Fibroblast of skin of back (primary cell): ENCODE measurements at places on chromosomes 4 and X.

GRCh38 chr4:986428-986878 is 391 bp upstream of the IDUA start:
- no peak for DNase-seq

DNA sequence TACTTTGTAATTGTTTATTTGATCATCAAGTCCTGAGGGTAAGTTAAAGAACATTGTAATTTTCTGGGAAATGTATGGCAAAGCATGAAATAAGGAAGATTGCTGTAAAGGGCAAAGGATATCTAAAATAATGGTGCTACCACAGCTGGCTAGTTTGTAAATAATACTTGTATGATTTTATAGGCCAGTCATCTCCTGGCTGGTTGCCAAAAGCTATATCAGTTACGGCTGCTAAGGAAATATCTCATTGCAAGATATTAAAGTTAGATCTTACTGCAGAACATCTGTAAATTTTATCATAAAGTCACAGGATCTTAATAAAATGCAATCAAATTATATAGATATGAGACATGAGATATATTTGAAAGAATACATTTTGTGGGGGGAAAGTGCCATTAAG is 150.8 kb upstream of the CXCL13 start:
- no peak for DNase-seq

DNA sequence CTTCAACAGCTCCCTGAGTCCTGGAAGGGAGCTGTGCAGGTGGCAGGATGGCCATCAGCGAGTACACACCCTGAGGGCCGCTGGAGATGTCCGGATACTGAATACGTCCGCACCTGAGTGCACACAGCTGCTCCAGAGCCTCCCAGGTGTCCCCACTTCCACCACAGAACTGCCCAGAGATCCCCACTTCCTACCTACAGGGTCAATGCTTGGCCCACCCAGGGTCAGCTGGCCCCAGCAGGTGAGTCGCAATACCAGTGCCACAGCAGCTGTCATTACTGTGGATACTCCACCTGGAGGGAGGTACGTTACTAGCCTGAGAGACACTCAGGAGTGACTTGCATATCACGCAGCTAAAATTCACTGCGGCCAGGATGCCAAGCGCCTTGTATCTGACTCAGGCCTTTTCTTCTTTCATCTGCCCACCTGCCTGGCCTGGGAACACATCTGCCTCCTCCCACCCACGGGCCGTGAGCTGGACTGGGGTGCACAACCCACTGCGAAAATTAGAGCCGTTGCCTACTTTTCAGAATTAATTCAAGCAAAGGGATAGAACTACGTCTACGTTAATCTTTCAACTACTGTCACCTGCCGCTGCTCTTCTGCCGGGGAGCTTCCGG is 9.4 kb downstream of the C4orf50 start:
- DNase-seq, result no peak

GRCh38 chr4:42751587-42751986 is 94.7 kb upstream of the ATP8A1 start:
- DNase-seq, result no peak

GRCh38 chr4:85492336-85492735 is 17.4 kb downstream of the ARHGAP24 start:
- no peak for DNase-seq

DNA sequence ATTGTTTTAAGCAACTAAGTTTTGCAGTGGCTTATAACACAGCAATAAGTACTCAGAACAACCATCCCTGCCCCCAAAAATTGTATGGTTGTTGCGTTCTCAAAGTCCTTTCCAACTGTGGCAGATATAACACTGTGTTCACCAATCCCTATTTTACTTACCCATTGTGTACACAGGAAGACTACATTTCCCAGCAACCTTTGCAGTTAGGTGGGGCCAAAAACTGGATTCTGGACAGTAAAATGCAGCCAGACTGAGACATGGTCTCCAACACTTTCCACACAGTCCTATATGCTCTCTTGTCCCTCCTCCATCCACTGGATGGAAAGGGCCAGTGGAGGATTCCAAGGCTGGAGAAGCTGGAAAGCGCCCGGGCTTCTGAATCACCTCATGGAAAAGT is 523.6 kb downstream of the BCOR start:
- no peak for DNase-seq

DNA sequence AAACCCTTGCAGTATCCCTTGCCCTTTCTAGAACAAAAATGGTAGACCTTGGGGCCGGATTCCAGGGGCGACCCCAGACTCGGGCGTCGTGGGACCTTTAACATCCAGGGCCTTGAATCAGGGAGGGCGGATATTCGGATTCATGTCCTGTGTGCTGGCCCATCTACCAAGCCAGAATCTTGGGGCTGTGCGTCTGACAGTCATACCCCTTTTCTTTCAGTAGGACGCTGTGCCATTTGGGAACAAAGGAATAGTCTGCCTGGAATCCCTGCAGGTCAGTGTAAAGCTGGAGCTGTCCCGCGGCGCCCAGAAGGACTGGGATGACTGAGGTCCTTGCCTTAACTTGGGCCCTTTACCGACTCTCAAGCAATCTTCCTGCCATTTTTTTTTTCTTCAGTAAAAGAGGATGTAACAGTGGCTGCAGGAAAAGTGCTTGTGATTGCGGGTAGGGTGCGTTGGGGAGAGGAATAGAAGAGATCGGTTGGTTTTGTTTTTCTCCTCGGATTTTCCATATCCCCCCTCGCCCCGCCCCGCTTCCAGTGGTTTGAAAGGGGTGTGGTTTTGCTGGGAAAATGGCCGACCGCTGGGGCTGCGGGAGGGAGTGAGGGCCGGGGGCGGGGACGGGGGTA is 518 bp downstream of the ARMCX1 start:
- peak; percentile 51 for DNase-seq
